Foreskin keratinocyte (primary cell): ENCODE measurements at places on chromosomes 3 and 15.

GRCh38 chr3:174498638-174499037 lies 360.5 kb upstream of the NAALADL2 start:
- DNase-seq: no peak

GRCh38 chr3:106628407-106628806 lies 748.8 kb upstream of the CCDC54 start:
- peak; percentile 68 for DNase-seq

DNA sequence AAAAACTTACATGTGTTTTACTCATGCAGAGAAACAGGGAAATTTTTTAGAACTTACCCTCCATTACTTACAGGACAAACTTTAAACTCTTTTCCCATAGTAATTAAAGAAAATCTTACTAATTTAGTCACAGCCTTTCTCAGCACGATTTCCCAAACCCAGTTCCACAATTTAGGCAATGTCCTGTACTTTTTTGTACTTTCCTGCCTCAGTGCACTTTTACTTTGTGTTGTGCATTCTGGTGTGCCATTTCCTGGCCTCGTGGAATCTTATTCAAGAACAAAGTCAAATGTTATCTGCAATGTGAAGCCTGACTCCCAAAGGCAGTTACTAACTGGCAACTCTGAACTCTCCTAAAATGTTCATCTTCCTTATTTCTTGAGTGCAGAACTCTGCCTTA lies 1.9 kb downstream of the SLC33A1 start:
- DNase-seq: no peak

- DNase-seq: peak; percentile 27
Observed at GRCh38 chr15:92902737-92903593, 2.8 kb downstream of the CHD2 start.

GRCh38 chr3:9843715-9844438 lies at the start of gene RPUSD3:
TSS of gene RPUSD3 (minus strand) at chr3:9844008. CDS start at chr3:9843990, 18 bp downstream.
- DNase-seq: peak; percentile 89

DNA sequence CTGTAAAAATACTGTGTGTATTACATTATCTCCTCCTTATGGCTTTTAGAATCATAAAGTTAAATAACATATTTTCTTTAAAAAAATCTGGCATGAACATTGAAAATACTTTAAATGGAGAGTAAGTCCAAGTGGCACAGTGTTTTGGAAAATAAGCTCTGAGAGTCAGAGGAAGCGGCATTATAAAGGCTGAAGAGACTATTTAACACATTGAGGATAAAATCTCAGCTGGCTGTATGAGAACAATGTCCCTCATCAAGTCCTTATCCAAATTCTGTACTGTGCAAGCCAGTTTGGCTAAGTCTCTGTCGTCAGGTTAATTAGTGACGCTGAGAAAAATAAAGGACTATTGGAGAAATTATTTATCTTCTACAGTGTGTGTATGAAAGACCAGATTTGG lies 245.5 kb downstream of the MFSD1 start:
- DNase-seq: no peak

GRCh38 chr3:48898383-48899234 lies at the start of gene SLC25A20:
TSS of gene SLC25A20 (minus strand) at chr3:48898882. CDS start at chr3:48898794, 88 bp downstream.
- peak; percentile 80 for DNase-seq

GRCh38 chr3:16795581-16795980 lies 89.2 kb upstream of the PLCL2 start:
- DNase-seq: no peak

- DNase-seq: peak; percentile 44
Observed at GRCh38 chr15:39530480-39531342, 50.2 kb upstream of the THBS1 start.

DNA sequence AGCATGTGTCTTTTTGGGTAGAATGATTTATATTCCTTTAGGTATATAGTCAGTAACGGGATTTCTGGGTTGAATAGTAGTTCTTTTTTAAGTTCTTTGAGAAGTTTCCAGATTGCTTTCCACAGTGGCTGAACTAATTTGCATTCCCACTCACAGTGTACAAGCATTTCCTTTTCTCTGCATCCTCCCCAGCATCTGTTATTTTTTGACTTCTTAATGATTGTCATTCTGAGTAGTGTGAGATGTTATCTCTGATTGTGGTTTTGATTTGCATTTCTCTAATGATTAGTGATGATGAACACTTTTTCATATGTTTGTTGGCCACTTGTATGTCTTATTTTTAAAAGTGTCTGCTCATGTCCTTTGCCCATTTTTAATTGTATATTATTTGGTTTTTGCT lies 337.6 kb downstream of the EFHB start:
- DNase-seq: no peak

- DNase-seq: no peak
Observed at GRCh38 chr3:62287392-62287927, 85.9 kb downstream of the FEZF2 start.

DNA sequence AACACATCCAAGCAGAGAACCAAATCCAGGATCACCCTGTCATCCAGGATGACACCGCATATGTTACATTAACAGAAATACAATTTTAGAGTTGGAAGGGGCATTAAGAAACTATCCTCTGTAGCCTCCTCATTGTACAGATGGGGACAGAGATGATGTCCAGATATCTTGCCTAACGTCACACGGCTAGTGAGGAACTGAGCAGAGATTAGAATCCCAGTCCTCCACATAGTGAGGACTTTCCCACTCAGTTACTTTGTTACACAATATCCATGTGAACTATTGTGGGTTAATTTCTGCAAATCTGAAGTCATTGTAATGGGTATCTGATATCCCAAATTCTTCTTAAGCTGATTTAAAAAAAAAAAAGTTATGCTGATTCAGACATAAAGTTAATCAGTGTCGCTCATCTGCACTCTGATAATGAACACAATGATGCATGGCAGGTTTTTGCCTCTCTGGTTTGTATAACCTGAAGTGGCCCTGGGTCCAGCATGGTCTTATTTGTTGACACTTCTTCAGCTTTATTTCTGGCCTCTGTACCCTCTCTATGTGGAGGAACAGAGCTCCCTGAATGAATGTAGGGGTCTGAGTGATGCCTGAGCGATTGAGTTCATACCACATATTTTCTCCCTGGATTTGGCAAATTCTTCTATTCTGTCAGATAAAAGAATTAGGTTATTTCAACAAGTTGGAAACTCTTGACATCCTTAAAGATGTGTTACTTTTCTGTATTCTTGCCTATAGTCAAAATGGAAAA lies 76.0 kb upstream of the LIMD1 start:
- DNase-seq: no peak

DNA sequence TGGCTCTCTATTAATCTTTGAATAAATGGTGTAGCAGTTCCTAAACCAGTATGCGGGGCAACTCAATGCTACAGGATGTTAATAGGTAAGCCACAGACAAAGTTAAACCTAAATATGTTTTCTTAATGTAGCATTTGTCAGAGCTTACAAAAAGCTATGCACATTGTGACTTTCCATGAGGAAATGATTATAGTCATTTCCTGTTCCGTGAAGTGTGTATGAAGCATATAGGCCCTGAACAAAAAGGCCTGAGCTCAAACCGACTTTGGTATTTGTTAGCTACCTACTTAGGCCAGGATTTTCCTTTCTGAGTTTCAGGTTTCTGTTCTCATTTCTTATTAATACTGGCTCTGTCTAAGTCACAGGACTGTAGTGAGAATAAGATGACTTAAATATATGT lies 14.2 kb downstream of the ZNF80 start:
- no peak for DNase-seq

GRCh38 chr3:51691021-51691420 lies 15.8 kb upstream of the GRM2 start:
- no peak for DNase-seq

DNA sequence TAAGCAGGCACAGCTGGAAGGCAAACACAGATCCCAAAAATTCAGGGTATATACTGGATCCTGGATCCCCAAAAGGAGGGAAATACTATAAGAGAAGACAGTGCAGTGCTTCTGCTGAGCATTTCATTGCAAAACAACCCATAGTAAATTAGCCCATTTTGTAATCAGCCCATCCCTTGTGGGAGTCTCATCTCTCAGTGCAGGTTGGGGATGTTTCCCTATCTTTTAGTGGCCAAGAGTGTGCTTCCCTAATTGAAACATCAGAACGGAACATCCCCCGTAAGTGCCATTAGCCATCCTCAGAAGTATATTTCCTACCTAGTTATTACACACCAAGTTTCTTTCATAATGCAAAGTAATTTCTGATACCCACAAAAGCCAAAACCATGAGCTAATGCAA lies 11.2 kb upstream of the MTMR14 start:
- DNase-seq: no peak

- no peak for DNase-seq
Observed at GRCh38 chr3:191263365-191263764, 64.3 kb downstream of the OSTN start.

GRCh38 chr3:127441764-127442163 lies 148.8 kb downstream of the TPRA1 start:
- DNase-seq: no peak

GRCh38 chr3:139044366-139045210 lies at the start of gene PRR23C:
TSS of gene PRR23C (minus strand) at chr3:139044892. CDS start at chr3:139044620, 272 bp downstream.
- no peak for DNase-seq

- DNase-seq: no peak
Observed at GRCh38 chr15:55468321-55468720, 39.7 kb downstream of the DNAAF4 start.

- no peak for DNase-seq
Observed at GRCh38 chr15:68818066-68818768, 2.5 kb downstream of the ANP32A start.

GRCh38 chr3:45552031-45552793 lies 42.3 kb upstream of the LIMD1 start:
- DNase-seq: no peak

DNA sequence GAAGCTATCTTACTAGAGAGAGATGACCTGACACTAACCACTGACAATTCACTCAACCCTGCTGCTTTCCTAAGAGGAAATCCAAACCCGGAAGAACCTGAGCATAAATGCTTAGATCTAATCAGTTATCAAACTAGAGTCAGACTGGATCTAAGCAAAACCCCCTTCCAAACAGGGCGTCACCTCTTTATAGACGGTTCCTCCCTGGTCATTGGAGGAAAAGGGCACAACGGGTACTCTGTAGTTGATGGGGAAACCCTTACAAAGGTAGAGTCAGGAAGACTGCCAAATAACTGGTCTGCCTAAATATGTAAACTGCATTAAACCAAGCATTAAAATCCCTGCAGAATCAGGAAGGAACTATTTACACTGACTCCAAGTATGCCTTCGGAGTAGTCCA lies 41.3 kb upstream of the FSTL1 start:
- no peak for DNase-seq

DNA sequence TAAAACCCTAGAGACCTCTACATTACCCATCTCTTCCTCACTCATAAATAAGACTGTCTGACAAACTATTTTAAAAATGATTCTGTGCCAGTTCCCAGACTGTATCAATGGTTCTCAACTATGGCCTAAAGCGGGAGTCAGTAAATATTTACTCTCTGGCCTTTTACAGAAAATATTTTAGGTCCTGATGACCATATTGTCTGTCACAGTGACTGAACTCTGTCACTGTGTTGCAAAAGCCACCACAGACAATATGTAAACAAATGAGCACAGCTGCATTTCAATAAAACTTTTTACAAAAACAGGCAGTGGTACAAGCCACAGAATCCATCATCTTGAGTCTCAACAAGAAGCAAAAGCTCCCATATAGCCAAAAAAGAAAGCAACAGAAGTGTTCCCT lies 45.4 kb downstream of the PLOD2 start:
- DNase-seq: no peak

DNA sequence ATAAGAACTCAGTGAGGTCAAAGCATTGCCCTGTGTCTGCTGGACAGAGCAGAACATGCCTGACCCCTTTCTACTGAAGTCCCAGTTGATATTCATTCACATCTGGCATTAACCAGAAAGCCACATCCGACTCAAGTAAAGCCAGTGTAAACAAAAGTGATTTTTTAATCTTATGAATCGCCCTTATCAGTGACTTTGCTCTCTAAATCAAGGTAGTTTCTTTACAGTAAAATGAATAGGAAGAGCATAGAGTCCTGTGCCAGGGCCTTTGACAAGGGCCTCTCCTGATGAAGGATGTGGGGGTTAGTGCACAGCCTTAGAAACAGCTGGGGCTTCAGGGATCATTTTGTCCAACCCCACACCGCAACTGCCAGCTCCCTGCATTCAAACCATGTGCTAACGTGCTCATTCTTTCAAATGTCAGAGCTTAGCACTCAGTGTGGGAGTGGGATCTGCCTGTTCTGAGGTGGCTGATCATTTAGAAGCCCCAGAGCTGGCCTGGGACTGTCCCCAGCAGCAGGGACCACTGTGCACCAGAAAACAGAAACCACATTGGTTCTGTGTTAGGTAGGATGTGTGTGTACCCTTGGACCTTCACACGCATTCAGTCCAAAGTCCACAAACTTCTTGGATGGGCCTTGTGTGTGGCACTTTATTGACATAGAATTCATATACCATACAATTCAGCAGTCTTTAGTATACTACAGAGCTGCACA lies 55.3 kb downstream of the CCR4 start:
- DNase-seq: no peak

- peak; percentile 18 for DNase-seq
Observed at GRCh38 chr3:124885466-124886167, 1.5 kb downstream of the ITGB5 start.

GRCh38 chr3:190165253-190165652 lies 44.6 kb upstream of the P3H2 start:
- no peak for DNase-seq

DNA sequence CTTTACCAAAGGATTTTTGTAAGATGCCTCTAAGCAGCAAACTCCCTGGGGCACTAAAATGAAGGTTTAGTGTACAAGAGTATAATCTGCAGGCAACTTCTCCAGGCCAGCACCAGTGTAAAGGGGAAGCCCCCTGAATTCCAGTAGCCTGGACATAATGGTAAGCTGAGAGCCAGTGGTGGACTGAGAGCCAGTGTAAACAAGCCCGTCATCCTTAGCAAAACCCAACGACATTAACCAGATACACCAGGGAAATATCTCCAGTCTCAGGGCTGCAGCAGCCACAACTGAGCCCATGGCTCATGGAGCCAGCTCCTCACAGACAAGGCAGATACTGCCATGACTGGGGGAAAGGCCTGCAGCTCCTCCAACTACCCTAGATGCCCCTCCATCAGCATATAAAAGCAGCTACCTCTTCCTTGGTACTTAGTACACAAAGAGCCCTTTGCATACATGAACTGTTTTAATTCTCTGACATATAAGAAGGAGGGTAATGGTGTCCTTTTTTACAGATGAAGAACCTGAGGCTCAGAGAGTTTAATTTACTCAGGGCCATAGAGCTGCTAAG lies 21.7 kb downstream of the PARP16 start:
- DNase-seq: no peak

- no peak for DNase-seq
Observed at GRCh38 chr15:96553006-96553405, 222.5 kb downstream of the NR2F2 start.

DNA sequence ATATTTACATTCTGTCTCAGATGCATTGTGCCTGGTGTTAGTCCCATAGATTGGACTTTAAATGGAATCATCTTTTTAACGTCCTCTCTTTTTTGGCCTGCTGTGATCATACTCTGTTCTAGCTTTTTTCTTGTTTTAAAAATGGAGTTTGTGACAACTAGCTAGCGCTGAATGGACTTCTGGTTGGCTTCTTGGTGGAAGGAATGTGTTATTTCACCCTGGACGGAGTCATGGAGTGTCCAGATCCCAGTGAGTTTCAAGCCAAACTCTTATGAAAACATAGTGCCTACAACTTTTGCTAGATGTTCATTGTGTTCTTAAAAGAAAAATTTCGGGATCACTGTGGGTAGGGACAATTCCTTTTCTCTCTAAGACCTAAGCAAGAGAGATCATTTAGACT lies 192.6 kb downstream of the TCF12 start:
- DNase-seq: no peak

GRCh38 chr15:67768313-67768977 lies 56.9 kb upstream of the SKOR1 start:
- no peak for DNase-seq
